ENCODE measurements at places on chromosomes 5 and 9.

DNA sequence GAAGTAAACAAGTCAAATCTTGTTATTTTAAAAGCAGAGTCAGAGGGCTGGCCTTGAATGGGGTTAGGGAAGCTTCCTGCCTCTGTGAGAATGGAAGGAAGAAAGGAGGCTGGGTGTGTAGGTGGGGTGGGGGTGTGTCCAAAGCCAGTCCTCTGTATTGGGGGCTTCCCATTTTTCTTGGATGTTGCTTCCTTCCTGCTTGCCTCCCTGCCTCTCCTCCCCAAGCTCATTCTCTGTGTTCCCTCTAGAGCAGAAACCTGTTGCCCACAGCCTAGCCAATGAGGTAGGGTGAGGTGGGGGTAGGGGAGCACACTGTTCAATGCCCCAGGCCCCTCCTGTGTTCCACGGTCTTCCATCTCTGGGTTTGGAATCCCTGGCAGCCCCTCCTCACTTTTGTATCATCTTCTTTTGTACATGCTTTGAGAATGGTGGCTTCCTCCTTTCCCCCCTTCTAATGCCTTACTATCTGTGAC, 39.7 kb downstream of the SNX24 start:
- DNase-seq, result no peak

- no peak for DNase-seq
These were observed 71.0 kb downstream of the AMBP start for GRCh38 chr9:114006931-114007691.

DNA sequence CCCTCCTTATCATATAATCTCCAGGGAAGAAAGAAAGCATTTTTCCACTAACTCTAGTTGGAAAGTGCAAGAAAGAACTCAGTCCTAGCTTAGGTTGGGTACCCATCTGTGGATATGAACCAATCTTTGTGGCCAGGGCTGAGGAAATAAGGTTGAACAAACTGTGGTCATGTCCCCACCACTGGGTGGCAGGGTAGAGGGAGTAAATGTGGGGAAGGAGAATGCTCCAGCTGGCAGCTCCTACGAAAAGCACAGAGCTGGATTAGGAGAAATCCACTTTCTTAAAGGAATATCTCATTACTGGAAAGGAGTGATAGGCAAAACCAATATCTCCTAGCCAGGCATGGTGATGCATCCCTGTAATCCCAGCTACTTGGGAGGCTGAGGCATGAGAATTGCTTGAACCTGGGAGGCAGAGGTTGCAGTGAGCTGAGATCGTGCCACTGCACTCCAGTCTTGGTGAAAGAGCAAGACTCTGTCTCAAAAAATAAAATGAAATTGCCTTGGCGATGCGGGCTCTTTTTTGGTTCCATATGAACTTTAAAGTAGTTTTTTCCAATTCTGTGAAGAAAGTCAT, 175.1 kb downstream of the CCDC192 start:
- no peak for DNase-seq

- no peak for DNase-seq
These were observed 15.6 kb downstream of the COL27A1 start for GRCh38 chr9:114170771-114171461.

DNA sequence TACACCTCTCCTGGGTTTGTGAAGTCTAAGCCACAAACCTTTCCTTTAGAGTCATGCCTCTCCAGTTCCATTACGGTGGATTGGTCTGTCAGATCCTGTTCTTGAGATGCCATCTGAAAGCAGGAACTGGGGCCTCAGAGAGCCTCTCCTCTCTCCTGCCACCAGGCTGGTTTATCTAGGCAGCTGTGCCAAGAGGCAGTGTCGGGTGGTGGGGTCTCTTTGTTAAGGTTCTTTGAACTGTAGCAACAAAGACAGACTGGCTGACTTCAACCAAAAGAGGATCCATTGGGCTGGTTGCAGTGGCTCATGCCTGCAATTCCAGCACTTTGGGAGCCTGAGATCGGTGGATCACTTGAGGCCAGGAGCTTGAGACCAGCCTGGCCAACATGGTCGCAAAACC, 66.0 kb upstream of the ANGPTL2 start:
- DNase-seq, result no peak

DNA sequence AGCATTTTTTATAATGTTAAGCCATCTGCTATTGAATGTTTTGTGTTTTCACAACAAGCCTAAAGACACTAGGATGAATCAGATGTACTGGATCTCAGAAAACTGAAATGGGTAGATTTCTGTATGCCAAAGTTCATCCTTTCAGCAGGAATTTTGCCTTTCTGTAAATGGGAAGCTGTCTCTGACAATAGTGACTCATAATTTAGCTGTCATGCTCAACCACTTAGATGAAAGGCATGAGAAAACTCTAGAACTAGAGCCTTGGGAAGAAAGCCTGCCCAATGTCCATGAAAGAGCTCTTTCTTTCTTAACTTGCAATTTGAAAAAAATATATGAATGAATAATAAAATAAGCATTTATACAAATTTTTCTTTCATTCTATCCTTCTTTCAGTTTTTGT, 616.0 kb upstream of the EDIL3 start:
- no peak for DNase-seq

- DNase-seq, result no peak
These were observed 29.8 kb downstream of the UGCG start for GRCh38 chr9:111926421-111926875.

DNA sequence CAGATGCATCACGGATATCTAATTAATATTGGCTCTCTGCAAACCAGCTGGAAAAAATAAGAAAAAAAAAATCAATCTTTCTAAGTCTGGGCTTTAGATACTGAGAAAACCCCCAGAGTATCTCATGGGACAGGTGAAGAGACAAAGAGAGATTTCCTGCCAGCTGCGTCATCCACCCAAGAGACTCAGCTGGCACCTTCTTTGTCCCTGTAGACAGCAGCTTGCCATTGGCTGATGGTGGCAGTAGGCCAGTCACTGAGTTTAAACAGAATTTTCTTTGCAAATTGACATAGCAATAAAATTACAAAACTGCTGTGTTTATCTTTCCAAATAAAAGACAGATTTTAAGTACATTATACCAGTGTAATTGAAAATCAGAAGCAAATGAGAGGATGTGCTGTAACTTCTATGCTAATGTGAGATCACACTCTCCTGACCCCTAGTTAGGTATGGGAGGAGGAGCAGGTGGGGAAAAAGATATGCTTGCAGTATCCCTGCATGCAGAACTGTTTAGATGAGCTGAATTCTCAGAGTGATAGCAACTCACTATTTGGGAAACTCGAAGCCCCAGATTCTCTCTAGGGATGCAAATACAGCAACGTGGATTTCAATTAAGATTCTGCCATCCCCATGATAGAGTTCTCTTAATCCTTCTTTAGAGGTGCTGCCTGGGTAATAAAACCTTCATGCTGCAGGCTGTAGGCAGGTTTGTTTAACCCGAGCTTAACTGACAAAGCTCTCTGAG, 72.2 kb downstream of the NMUR2 start:
- DNase-seq, result no peak

GRCh38 chr5:62310426-62311143, 4.6 kb downstream of the KIF2A start:
- DNase-seq, result no peak

GRCh38 chr5:171201310-171201709, 107.7 kb upstream of the TLX3 start:
- DNase-seq, result no peak

DNA sequence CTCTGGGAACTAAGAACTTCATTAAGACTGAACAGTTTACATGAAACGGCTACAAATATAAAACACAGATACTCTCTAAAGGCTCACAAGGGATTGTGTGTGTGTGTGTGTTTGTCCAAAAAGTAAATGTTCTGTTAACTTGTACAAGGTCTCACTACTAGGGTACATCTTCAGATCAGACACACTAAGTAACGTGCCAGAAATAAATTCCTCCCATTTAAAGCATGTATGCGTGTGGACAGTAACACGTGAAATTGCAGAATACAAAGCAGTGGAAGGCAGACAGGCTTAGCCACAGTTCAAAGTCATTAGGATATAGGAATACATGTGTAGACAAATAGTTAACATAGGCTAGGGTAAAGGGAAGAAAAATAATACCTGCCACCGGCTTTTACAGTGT, 1.8 kb downstream of the BNC2 start:
- no peak for DNase-seq

GRCh38 chr9:110320651-110321445, 16.8 kb downstream of the TXNDC8 start:
- no peak for DNase-seq

GRCh38 chr9:124254261-124254682, 3.5 kb upstream of the NEK6 start:
- no peak for DNase-seq

- no peak for DNase-seq
These were observed 54.9 kb downstream of the RAD23B start for GRCh38 chr9:107337676-107338590.

DNA sequence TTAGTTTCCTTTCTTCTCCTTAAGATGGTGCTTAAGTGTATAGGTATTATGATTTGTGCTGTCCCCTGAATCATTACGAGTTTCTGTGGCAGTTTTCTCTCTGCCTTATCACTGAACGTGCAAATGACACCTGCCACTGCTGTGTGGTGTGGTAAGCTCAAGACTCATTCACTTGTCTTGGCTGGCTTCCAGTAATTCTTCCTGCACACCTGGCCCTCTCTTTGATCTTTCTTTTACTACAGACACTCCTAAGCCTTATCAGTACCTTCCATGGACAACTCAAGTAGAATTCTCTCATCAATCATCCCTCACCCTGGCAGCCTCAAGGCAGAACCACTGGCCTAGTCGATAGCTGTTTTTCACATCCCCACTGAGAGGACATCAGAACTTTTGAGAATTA, 82.6 kb upstream of the ADAMTS19 start:
- DNase-seq, result peak; percentile 1

GRCh38 chr9:89798547-89799120, 193.8 kb downstream of the GADD45G start:
- DNase-seq, result no peak

- DNase-seq, result no peak
These were observed 318.4 kb upstream of the ZNF608 start for GRCh38 chr5:125064621-125065438.

GRCh38 chr5:173729079-173729765, 112.8 kb upstream of the BOD1 start:
- DNase-seq, result no peak

DNA sequence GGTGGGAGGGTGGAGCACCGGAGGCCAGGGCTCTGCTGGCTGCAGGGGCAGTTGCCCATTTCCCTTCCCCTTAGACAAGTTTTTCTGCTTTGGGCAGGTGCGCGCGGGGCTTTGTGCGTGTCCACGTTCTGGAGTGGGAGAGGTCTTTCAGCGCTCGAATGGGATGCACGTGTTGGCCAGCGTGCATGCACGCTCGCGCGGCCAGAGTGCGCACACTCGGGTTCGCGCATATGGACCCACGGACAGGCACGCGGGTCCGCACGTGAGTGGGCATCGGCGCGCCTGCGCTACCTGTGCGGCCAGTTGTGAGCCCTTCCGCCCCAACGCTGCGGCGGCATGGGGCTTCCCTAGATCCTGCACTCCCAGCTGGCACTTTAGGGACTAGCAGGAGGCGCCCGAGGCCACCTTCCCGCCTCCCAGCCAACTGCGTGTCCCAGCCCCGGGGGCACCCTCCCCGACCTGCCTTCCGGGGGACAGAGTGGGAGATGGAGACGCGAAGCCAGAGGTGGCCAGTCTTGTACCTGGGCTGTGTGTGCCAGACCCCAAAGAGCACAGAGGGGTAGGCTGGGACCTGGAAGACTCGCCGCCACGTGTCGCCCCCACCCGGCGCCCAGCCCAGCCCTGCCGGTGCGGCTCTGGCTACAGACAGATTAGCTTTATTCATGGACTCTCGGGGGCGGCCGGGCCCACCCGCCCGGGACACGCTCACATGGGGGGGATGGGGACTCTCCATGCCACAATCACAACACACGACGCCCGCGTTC, 9.8 kb upstream of the GPRIN1 start:
- DNase-seq, result no peak

- DNase-seq, result no peak
These were observed 1097.8 kb upstream of the CDH18 start for GRCh38 chr5:21085791-21086190.

- DNase-seq, result no peak
These were observed at the start of gene LOX for GRCh38 chr5:122078116-122079110. Gene LOX (minus strand): TSS chr5:122078259. CDS start chr5:122077985, 274 bp downstream.

DNA sequence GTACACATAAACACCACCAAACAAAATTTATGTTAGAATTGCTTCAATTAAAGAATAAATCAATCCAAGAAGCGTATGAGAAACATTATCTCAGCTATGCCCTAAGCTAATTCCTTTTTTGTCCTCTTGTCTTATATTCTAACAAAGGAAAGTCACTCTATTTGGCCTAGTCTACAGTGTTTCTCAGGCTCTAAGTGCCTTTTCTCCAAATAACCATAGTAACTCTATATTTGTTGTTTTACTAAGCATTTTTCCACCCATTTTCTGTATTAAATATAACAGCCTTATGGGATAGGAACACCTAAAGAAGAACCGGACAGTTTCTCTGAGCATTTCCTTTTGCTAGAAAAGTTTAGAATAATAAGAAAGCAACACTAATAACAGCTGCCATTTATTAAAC, 120.1 kb upstream of the MTAP start:
- no peak for DNase-seq

DNA sequence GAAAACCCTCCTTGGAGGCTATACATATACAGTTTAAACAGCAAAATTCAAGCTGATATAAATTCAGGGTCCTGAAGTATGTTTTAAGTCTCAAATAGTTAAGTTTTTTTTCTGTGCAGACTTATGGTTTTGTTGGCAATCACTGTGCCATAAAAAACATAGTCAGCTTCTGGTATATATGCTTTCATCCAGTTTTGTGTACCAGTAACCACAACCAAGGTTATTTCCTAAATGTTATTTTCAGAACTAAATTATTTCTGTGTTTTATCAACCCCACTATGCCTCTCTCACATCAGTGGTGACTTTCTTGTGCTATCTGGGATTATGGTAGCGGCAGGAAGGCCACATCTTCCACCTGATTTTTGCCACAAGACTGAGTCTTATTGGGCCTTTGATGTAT, 107.7 kb upstream of the SMARCA2 start:
- DNase-seq, result no peak

- no peak for DNase-seq
These were observed 50.5 kb downstream of the HACD4 start for GRCh38 chr9:20980832-20981455.

GRCh38 chr9:113580041-113580953, 116.8 kb downstream of the RGS3 start:
- no peak for DNase-seq

DNA sequence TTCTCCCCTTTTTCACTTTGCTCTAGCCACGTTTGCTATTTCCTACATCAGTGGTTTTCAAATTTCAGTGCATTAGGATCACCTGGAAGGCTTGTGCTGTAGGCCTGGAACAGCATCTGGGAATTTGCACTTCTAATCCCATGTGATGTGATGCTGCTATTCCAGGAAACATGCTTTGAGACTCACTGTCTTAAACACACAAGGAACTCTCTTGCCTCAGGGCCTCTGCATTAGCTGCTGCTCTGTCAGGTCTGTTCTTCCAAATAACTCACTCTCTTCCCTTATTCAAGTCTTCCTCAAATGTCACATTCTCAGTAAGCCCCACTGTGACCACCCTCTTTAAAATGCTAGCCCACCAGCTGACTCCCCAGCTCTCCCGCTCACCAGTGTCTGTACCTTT, 204.0 kb downstream of the DNAH5 start:
- DNase-seq, result no peak

- DNase-seq, result no peak
These were observed 789 bp downstream of the COL27A1 start for GRCh38 chr9:114155995-114156656.
